Naive thymus-derived CD8-positive, alpha-beta T cell (primary cell): ENCODE measurements at places on chromosomes 3 and 15.

GRCh38 chr3:111531446-111531845 is 10.6 kb upstream of the CD96 start:
- no peak for DNase-seq

GRCh38 chr3:56880720-56881575 is 79.2 kb upstream of the ARHGEF3 start:
- no peak for DNase-seq

DNA sequence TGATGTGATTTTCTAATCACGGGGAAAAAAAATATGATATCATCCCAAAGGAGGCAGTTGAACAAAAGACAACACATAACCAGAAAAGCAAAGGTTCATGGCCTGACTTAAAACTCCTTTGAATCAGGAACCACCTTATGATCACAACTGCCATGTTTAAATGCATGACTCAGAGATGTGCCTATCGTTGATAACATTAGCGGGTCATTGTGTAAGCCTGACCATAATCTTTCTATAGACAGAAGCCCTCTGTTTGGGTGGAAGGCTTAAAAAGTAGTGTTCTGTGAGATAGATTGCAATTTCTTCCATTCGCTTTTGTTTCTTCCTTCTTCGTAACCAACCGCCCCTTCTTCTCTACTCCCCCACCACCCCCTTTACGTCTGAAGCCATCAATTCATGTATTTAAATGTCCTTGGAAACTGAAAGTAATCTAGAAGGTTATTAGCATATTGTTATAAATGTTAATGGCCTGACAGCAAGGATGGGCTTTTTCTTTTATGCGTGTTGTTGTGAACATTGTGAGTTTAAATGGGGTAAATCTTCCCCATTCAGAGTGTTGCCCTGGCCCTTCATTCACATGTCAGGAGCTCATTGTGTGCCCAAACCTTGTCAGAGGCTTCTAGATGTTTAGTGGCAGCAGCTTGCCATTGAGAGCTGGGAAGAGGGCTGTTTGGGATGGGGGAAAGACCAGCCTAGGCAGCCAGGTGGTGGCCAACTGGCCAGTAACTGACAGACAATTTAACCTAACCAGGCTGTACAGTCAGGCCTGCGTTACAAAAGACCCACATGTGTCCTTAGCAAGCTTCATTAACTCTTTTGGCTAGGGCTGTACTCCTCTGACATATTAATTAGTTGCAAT is 64.5 kb downstream of the EPHA3 start:
- no peak for DNase-seq

GRCh38 chr3:180700941-180701340 is 21.7 kb upstream of the CCDC39 start:
- no peak for DNase-seq

DNA sequence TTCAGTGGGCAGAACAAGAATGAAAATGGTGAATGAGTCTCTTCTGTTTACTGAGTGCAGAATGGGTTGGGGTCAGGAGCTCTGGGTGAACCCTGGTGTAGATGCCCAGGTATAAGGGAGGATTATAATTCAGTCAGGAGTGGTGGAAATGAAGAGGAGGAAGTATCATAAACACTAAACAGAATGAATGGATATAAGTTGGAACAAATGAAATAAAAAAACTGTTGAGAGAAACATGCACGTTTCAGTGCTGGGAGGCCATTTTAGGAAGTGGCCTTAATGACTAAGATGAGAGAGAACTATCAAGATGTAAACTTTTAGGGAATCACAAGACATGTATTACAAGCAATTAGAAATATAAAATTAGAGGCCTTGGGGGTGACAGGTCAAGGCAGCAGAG is 32.8 kb upstream of the LEKR1 start:
- DNase-seq, result no peak

DNA sequence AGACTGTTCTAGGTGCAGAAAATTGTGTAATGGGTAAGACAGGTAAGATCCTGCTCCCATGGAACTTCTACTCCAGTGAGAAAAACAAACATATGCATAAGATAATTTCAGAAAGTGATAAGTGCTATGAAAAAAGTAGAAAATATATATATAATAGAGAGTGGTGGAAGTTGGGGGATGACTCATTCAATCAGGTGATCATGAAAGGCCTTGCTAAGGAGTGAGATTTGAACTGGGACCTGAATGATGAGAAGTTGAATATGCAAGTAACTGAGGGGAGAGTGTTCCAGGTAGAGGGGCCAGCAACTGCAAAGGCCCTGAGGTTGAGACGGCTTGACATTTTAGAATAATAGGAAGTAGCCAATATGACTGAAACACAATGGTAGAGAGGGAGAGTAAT is 92.3 kb upstream of the TNIK start:
- DNase-seq, result no peak

- DNase-seq, result no peak
These were observed 36.9 kb upstream of the ARPP21 start for GRCh38 chr3:35602395-35602936.

DNA sequence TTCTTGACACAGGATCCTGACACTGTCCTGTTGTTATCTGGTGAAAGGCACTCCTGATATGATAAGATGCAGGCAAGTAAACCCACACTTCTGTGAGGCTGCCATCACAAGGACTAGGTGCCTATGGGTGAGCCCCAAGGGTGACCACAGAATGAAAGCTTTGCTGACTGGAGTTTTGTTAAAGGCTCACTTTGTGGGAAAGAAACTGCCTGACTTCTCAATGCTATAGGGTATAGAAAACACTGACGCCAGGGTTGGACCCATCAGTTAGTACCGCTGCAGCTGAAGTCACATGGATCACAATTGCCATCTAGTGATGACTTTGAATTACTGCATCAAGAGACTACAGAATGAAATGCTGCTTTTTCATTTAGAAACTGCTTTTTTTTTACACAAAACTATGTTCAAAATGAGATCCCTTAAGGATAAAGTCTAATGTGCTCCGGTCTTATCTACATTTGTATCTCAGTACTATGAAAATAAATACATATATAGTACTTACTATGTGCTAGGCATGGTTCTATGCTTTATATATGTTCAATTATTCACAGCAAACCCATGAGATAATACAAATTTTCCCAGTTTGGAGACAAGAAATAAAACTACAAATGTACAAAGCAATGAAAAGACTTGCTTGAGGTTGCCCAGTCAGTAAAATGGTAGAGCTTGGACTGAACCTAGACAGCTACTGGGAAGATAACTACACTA is 64.2 kb upstream of the CMSS1 start:
- no peak for DNase-seq

GRCh38 chr15:55694652-55695150 is 48.3 kb downstream of the PRTG start:
- no peak for DNase-seq

- DNase-seq, result no peak
These were observed 107.0 kb upstream of the UBE2E1 start for GRCh38 chr3:23698652-23699313.

DNA sequence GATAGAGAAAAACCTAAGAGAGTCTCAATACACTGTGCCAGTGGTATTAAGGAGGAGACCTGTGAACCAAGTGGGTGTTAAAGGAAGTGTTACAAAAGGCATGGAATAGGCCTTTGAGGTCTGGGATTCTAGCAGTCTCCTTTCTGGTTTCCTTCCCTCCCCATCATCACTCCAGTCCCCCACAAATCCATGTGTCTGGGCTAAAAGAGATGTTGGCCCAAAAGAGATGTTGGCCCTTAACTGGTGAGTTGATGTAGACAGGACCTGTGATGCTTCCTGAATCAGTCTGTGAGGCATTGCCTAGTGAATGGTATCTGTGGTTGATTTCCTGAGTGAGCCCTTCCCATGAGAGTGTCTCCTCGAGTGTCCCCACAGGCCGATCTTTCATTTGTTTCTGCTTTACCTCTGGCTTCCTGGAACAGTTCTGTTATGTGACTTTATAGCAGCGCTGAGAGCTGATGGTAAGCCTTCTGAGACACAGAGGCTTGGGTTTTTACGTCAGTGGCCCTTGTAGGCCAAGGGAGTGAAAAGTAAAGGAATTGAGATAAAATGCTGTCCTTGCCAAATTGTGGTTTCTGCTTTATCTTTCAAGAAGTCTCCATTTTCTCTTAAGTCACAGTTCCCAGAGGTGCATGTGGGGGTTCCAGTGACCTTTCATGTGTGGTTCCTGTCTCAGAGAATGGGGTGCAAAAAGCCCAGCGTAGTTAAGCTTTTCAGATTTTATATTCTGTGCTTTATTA is 87.8 kb downstream of the KLHL25 start:
- peak; percentile 74 for DNase-seq

- DNase-seq, result no peak
These were observed 286.2 kb upstream of the UBE2E1 start for GRCh38 chr3:23519314-23520208.

GRCh38 chr15:101168898-101169494 is 82.9 kb downstream of the CHSY1 start:
- DNase-seq, result no peak

DNA sequence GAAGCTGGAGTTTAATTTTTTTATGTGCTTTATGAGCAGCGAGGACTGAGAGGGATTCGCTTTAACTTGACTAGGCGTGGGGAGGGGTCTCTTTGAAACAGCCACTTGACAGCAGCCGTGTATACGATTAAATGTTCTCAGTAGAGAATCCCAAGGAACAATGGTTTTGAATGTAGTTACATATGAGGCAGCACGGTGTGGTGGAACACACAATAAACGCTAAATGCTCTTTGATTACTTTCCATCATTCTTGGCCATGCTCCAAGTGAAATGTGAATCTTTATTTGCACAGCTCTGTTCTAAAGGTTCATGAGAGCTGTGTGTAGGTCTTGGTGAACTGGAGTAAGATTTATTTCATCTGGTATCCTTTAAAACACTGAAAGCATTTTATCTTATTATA is 251.4 kb upstream of the TGFBR2 start:
- DNase-seq, result no peak

DNA sequence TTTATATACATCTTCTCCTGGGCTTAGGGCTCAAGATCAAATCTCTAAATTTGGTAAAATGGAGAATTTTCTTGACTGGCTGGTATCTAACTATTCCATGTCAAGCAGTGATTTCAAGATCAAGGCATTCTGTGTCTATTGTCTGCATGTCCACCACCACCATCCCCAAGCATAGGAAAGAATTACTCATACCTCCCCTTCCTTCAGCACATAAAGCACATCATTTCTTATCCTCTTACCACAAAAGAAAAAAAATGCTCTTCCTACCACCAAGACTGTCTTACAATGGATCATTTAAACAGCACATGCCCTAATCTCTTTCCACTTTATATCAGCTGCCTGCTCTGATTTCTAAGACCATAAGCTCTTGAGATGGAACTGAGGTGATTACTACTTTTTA is 470.5 kb upstream of the THBS1 start:
- no peak for DNase-seq

DNA sequence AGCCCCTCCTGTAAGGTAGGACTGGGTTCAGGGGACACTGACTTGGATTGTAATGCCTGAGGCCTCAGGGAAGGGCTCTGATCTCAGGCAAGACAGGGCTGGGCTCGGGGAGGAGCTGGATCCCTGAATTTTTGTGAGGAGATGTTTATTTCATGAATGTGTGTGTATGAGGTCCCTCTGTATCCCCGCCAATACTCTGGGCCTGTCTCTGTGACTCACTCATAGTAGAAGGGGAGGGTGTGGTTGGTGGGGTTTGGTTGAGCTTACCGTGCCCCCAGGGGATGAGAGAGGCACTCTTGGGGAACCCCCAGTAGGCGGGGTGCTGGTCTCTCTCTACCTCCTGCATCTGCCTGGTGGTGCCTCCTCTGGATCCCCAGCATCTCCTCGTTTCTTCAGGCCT is 28.1 kb downstream of the RPSA start:
- DNase-seq, result no peak

DNA sequence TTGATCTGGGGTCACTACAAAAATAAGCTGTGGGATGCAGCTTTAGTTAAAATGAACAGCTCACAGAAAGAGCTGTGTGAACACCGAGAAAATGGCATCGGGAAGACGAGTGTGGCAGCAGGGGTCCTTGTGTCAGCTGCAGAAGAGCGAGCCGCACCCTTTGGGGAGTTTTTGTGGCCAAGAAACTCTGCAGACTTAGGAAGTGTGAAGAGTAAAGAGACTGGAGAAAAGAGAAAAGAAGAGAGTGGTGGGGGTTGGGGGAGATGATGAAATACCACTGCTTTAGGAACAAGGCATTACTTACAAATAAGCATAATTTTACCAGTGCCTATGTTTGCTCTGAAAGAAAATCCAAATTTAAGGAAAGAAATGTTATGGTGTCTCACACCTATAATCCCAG is 147.8 kb downstream of the LRRC28 start:
- no peak for DNase-seq

- DNase-seq, result no peak
These were observed 785 bp upstream of the MYRIP start for GRCh38 chr3:39808467-39809180.

DNA sequence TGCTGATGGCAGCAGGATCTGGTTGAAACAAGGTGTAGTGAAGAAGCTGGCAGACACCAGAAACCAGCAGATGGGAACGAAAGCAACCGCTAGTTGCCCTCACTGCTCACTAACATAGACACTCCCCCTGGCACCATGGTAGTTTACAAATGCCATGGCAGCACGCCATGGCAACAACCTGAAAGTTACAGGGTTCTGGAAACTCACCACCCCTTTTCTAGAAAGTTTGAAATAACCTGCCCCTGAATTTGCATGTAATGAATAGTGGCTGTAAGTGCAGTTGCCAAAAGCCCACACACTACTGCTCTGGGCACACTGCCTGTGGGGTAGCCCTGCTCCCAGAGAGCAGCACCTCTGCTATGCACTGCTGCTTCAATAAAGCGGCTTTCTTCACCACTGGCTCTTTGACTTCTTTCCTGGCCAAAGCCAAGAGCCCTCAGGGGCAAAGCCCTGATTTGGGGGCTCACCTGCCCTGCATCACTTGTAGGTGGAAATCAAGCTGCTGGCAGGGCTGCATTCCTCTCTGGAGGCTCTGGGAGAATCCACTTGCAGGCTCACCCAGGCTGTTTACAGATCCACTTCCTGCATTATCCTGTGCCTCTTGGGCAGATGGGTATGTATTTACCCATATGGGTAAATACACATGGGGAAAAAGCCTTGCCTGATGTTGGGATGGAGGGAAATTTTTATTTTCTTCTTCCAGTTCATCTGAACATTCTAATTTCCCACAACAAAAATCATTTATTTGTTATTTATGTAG is 2.0 kb upstream of the GP9 start:
- DNase-seq, result no peak

- no peak for DNase-seq
These were observed 494.7 kb upstream of the NECTIN3 start for GRCh38 chr3:110576960-110577359.

DNA sequence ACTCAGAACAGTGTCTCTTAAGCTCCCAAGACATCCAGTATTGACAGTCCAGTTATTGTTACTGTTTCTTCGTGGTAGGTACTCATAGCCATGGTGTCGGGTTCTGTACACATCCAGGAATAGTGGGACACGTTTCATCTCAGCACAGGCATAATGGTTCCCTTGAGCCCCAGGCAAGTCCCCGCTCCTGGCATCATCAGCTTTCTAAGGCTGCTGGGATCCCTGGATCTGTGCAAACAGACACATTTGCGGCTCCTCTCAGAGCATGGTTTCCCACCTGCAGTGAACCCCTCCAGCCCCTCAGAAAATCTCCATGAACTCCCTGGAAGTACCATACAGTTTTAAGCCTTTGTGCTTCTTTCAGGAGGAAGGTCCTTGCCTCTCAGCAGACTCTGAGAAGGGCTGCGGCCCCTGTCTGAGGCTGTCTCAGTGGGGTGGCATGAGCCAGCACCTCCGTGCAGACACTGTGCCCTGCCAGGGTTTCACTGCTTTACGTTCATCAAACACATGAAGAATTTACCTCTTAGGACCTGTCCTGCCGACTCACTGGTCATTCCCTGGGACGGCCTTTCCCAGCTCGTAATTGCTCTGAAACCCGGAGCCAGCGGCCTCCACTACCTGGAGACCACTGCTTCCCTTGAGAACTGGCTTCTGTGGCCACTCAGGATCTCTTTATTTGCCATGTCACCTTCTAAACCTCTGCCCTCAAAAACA is 124.9 kb downstream of the LRRK1 start:
- DNase-seq, result peak; percentile 10

- DNase-seq, result no peak
These were observed 280.3 kb downstream of the ZPLD1 start for GRCh38 chr3:102715030-102715697.
